ENCODE measurements at places on chromosomes 2 and 18.

GRCh38 chr2:69685321-69686048 lies 41.9 kb upstream of the AAK1 start:
- no peak for DNase-seq

DNA sequence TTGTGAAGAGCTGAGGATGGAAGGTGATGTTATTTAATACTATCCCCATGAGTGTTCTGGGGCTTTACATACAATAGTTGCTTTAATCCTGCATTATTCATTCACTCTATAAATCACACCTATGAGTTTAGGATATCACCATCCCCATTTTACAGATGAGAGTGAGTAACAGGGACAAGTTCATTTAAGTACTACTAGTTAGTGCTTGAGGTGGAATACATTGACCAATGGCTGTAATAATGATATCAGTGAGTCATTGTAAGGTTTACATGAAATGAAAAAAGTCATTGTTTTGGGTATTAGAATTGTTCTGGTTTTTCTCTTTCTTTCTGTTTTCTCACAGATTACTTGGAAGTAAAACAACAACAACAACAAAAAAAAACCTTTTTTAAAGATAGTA lies 42.5 kb downstream of the TANC1 start:
- DNase-seq = no peak

- DNase-seq = no peak
Observed at GRCh38 chr18:35106013-35106844, 65.0 kb downstream of the MAPRE2 start.

DNA sequence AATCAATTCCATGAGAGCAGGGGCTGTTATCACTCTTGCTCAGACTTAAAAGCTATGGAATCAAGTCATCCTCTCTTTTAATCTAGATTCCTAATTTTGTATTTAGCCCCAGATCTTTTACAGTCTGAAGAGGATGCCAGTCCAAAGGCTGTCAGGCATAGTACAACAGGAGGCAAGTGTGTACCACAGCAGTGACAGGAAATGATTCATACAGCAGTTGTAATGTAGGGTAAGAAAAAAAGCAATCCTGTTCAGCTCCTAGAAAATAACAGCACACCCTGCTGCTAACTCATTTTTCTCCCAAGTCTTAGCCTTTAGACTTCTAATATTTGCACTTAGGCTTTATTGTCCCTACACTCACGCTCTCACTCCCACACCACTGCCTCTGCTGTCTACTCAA lies 127.8 kb upstream of the SYT4 start:
- no peak for DNase-seq

DNA sequence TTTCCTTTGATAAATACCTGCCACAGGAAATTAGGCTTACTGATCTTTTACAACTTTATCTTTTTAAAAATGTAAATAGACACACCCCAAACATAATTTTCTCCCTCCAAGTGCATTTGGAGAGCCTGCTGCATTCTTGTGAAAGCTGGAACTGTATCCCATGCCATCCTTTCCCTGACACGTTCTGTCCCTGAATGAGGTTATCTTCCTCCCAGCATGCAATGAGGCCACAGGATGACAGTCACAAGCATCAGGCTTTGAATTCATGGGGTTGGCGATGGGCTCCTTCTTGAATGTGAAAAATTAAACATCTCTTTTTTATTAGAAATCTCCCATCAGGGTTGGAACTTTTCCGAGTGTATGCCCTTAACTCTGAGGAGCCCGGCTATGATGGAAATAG lies 77.8 kb downstream of the CTAGE1 start:
- DNase-seq = no peak

DNA sequence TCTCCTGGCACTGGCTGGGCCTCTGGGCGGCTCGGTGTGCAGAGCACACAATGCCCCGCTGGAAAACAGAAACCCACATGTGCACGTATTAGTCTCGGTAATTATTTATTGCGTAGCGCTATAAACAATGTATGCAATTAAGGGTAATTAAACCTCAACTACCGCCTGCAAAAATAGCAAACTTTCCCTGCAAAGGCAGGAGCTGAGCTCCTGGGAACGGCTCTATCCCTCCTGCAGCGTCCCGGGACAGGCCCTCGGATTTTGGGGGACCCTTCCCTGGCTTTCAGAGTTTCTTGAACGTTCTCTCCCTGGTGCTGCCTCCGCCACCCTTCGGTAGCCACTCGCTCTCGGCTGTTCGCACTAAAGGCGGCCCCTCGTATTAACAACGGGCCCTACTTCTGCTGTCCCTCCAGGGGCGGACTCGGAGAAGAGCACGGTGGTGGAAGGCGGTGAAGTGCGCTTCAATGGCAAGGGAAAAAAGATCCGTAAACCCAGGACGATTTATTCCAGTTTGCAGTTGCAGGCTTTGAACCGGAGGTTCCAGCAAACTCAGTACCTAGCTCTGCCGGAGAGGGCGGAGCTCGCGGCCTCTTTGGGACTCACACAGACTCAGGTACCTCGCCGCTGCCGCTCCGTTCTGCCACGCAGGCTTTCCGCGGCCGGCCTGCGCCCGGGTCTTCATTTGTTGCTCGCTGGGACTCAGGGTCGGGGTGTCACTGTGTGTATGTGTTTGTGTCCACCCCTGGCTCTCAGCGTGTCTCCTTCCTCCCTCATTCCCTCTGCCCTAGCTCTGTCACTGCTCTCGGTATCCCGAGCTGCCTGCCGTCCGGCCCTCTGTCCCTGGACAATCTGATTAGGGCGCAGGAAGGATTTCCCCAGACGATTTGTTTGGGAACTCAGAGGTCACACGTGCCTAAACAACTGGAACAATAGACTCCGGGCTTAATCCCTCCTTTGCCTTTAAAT lies 1.2 kb downstream of the DLX1 start:
- DNase-seq = peak; percentile 30

DNA sequence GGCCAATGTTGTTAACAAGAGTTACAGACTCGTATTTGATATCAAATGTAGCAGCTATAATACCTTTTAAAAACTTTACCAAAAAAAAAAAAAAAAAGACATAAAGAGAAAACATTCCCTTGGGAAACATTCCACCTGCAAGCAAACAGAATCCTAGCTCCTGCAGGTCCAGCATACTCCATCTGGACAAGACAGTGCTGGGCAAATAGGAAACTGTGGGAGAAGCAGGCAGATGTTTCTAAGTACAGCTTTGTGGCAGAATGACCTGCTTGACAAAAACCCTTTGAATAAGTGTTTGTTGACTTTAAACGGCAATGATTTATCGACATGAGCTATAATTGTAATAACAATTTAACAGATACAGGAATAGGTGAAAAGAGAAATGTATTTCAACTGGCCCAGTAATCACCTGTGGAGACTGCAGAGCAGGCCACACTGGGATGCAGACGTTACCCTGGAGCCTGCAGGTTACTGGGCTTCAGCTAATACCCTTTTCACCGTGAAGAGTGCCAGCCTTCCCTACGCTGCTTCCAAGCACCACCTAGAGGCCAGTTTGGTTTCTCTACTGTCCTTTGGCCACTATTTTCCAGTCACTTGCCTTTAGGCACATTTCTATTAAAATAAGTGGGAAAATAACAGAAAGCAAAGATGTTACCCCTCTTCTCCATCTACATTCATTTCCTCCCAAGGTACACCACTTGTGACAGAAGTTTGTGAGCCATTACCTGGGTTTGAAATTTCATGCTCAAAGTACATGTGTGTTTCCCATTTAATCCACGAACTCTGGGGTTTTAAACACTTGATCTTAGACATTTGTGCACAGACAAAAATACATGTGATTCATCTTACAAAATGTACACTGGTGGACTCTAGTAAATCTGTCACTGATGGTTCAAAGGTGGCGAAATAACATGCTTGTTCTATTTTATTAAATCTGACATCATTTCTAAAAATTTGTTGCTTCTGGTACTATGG lies 96.9 kb upstream of the ZNF397 start:
- DNase-seq = peak; percentile 73

- DNase-seq = no peak
Observed at GRCh38 chr18:21479721-21480120, 120.8 kb downstream of the ESCO1 start.

- DNase-seq = no peak
Observed at GRCh38 chr2:14385043-14385442, 247.5 kb upstream of the LRATD1 start.

- no peak for DNase-seq
Observed at GRCh38 chr2:211437396-211437795, 881.0 kb downstream of the CPS1 start.

DNA sequence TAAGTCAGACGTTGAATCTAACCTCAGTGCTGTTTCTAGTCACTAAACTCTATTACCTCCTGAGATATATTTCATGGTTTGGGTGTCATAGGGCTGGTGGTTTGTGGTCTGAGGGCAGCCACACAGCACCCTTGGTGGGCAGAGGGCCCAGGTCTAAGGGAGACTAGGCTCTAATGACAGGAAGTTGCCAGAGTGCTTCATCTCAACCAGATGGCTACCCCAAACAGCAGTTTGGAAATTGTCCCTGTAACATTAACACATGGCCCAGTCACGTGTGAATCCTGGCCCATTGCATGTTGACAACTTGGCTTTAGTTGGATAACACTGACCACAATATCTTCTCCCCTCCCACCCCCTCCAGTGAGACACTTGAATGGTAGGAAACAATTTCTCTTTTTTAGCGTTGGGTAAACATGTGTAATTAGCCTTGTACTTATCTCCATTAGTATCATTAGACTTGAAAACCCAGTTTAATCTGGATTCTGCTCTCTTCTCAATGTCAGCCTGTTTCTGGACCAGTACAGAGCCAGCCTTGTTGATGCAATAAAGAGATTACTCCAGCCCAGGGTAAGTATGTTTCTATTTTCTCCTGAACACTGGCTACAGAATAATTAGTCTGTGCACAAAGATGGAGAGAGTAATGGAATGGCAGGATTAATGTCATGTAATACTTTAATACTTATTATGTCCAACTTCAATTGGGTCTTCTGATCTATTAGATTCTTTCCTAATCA lies 187.8 kb upstream of the SIX3 start:
- no peak for DNase-seq

DNA sequence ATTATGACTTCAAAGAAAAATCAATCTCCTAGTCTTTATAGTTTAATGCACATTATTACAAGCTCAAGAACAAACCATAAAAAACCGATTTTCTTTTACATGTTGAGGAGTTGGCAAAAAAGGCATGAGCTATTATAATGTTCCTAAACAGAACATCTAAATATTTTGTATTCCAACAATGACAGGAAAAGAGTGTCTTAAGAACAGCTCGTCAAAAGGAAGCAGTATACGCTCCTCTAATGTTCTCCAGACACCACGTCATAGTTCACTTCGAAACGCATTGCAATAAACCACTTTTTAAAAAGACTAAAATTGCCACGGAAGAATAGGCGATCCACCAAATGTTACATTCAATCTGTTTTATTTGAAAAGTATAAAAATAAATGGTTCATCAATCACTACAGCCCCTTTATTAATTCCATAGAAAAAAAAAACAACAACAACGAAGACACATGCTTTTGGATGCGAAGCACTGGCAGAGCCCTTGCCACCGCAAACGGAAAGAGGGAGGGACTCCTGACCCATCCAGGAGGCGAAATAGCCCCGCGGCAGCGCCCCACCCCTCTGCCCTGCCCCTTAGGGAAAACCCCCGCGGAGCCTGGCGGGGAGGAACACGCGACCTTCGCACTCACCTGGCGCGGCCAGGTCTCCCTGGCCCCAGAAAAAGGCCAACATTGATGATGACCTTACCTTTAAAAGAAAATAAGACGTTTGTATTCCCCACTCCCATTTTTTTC lies 45.8 kb downstream of the MBP start:
- no peak for DNase-seq

GRCh38 chr2:97664636-97664970 lies 759 bp upstream of the ACTR1B start:
- DNase-seq = no peak
